T-cell (primary cell): ENCODE measurements at places on chromosomes 4 and X. TPM values are rescaled to one million over a fixed set of nuclear protein-coding genes. Genes with fewer than 3 reads are reported as not detected.

The WNK3 gene
- 0.47 TPM for total RNA-seq

The CNKSR2 gene
- total RNA-seq: 10.9 TPM

The MAGEB17 gene
- total RNA-seq: not detected

The TASL gene
- total RNA-seq: 1.8 TPM

The LRCH2 gene
- total RNA-seq: not detected

The FGFBP2 gene
- 14.1 TPM for total RNA-seq

The SLC25A43 gene
- 4.2 TPM for total RNA-seq

The VCX2 gene
- not detected for total RNA-seq

The HTR2C gene
- total RNA-seq: not detected

The LRP2BP gene
- 2.9 TPM for total RNA-seq

The LRBA gene
- total RNA-seq: 81.7 TPM

The VGLL1 gene
- total RNA-seq: not detected

DNA sequence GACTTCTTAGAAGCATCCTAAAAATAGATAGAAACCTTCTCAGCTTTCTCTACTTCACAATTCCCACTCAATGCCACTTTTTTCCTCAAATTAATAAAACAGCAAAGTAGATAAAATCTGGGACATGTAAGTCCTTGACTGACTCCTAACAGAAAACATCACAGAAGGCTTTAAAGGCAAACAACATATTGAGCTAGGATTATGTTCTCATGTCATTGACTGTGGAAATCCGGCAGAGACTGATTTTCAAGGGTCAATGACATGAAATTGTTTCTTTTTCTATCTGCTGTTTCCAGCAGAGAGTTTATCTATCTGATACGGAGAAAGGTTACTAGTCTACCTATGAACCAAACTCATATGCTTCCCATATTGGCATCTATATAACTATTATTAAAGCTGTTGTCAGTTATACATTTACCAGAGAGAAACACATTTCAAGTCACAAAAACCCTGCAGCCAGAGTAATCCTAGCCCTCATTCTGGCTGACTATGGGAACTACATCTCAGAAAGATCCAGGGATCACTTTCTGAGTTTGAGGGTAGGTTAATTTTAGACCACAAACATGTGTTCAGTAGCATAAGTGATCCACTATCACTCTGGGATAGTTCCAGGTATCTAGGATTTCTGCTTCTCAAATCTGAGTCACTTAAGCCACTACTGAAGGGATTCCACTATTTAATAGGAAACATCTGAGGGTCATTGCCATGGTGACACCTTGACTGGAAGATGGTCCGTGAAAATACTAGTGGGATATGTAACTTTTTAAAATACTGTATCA is 147.6 kb downstream of the PPP3CA start:
- DNase-seq: no peak

DNA sequence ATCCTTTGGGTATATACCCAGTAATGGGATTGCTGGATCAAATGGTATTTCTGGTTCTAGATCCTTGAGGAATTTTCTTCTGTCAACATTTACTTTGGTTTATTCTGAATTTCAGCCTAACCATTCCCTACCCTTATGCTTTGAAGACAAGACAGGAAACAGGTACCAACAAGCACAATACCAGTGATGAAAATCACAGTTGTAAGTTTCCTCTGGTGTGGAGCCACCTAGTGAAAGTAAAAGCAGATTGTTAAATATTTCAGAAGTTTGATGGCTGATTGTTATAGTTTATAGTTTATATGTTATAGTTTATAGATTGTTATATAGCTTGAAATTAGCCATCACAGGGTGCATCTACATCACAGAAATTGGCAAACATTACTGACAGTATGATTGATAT is 104.5 kb upstream of the AGA start:
- no peak for DNase-seq

DNA sequence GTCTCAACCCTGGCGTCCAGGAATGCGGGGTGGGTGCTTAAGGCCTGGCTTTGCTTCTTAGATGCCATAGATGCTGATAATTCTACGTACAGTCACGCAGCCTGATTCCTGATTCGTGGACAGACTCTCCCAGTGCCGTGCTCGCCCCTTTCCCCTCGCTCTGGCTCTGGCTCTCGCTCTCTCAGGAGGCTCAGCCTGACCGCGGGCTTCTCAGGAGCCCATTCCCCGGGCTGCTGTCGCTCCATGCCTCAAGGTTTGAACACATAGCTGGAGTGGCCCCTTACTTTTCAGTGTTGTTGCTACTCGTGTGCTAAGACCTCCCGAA is 59.2 kb upstream of the ZC4H2 start:
- no peak for DNase-seq

- DNase-seq: peak; percentile 60
These were observed 18.4 kb upstream of the LDB2 start for GRCh38 chr4:16916719-16917337.

GRCh38 chr4:149711593-149712365 is 103.9 kb downstream of the IQCM start:
- DNase-seq: no peak

- no peak for DNase-seq
These were observed 91.7 kb upstream of the PHOX2B start for GRCh38 chr4:41839916-41840854.

DNA sequence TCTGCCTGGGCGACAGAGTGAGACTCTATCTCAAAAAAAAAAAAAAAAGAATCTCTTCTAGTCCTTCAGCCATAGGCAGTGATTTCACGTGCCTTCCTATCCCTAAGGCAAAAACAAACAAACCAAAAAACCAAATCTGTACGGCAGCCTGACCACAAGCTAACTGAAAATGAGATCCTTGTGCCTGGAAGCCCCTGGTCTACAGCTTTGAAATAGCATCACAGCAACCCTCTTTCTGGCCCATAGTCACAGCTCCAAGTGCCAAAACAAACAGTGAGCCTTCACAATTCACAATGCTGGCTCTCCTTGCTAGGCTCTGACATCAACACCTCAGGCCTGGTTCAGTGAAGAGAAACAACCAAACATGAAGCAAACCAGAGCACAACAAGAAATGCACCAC is 46.1 kb downstream of the TMEM150C start:
- no peak for DNase-seq

GRCh38 chr4:31682796-31683195 is 962.6 kb downstream of the PCDH7 start:
- DNase-seq: no peak

DNA sequence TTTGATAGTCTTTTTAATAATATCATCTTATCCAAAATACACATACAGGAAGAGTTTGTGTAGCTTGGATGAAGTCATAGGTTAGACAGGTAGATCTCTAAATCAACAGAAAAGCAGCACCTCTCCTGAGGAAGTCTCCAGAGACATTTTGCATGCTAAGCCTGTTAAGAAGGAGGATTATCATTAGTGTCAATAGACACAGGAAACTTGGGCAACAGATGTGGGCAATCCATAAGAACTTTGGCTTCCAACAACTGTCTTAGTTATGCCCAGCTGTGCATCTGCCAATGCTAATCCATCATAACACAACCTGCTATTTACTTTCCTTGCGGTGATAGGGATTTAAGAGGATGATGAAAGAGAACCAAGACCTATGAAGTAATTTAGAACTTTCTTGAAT is 1052.6 kb downstream of the RPA4 start:
- no peak for DNase-seq

GRCh38 chr4:150582873-150583286 is 929 bp downstream of the MAB21L2 start:
- no peak for DNase-seq

DNA sequence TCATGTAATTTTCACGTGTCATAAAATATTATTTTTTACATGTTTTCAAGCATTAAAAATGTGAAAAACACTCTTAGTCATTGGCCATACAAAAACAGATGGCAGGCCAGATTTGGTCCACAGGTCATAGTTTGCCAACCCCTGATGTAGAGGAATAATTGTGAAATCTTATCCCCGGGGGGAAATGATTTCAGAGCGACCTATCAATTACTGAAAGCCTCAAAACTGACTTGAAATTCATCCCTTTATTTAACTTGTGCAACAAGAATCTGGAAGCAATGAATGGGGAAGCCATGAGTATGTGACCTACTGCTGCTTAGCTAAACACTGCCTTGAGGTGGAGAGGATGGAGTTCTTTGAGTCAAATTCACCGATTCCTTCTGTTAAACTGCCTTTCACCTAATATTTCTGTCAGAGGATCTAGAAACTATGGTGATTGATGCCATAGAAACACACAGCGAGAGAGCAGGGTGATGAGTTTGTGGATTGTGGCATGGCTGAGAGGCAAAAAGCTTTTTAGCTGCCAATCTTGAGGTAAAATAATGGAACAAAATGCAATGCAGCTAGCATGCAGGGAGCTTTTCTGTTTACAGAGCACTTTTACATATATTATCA is 30.3 kb upstream of the BRS3 start:
- no peak for DNase-seq

DNA sequence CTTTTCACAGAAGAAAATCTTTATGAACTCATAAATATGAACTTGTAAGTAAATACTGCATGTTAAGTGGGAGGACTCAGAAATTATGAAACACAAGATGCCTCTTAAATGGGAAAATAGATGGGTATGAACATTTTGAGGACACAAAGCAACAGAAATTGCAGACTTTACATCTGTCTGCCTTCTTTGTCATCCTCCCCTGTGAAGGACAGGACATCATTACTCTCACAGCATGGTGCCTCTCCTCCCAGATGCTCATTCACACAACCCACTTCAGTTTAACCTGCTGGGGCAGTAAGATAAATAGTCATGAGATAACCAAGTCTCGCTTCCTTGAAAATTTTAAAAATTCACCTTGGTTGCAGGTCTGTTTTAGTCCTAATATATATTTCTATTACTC is 144.5 kb downstream of the APBB2 start:
- DNase-seq: no peak

DNA sequence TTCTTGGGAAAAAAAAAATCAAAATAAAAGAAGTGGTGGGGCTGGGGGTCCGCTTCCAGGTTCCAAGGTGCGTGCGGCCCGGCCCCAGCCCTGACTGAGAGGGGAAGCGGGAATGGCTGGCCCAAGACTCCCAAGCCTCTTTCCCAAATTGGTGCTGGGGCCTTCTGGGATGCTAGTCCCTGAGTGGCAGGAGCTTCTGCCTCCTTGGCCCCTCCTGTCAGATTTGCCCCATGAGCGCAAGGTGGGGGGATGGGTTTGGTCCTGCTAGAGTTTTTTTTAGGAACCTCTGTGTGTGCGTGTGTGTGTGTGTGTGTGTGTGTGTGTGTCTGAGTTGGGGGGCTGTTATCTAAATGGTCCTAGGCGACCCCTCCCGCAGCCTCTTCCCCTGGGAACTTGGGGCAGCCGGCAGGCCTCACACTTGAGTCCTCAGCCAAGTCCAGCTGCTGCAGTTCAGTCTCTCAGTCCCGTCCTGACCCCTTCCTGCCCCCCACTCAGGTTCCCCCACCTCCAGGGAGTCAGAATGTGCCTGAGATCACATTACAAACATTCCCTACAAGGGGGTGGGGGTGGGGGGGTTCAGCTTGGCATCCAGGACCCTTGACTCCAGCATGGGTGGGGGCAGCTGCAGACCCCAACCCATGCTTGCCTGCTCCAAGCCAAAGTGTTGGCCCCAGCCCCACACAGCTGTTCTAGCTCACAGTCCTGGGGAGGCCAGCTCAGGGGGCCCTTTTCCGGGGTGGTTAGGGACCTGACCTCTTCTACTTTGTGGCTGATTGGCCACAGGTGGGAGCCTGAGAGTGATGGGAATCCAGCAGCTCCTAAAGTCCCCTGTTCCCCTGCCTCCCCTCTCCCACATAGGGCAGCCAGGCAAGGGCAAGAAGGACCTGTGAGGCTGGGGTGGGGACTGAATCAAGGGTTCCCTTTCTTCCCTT is 4.0 kb downstream of the EFNB1 start:
- DNase-seq: no peak

DNA sequence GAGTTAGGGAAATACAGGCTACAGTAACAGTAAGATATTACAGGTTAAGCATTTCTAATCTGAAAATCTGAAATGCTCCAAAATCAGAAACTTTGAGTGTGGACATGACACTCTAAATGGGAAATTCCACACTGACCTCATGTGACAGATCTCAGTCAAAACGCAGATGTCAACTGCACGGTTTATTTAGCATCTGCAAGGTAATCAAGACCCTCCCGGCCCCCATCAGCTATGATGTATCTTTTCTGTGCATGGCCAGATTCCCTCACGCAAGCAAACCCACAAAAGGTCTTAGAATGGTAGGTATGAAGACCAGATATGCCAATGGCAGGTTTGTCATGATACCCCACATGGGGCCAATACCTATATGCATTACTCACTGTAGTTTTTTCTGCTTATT is 82.8 kb downstream of the COQ2 start:
- DNase-seq: no peak

DNA sequence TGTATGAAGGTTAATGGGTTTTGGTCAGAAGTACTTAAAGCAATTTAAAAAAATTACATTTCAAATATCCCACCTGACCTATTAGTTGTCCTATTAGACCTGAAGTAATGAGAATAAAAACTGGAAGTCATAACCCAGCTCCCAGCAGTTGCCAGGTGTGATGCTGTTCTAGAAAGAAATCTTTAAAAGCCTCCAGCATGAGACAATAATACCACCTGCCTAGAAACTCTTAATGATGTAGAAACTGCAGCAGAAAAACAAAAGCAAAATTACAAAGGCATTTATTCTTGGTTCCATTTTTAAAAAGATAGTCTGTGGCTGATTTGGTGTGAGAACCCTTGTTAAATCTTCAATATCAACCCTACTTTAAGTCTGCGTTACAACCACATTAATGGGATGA is 1137.7 kb upstream of the TENM3 start:
- DNase-seq: no peak

DNA sequence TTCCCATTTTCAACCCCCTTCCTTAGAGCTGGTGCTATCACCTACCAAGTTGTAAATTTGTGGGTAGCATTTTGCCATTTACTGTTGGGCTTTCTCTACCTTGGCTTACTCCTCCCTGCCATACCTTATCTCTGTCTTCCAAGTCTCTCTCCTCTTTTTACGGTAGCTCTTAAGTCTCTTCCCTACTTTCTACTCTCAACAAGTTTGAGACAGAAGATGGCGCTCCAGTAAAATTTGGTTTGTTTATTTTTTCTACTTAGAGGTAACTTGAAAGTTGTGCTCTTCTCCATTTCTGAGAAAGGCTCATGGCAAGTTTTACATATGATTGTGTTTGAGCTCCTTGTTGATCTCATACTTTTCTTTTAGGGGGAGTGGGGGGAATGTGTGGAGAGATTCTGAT is 1508.1 kb downstream of the TECRL start:
- DNase-seq: no peak

GRCh38 chrX:15242899-15243555 is 26.9 kb downstream of the ASB9 start:
- peak; percentile 70 for DNase-seq

- DNase-seq: no peak
These were observed 61.4 kb downstream of the AGA start for GRCh38 chr4:177380730-177381287.

GRCh38 chrX:1528186-1528883 is 8.7 kb downstream of the P2RY8 start:
- no peak for DNase-seq
